ENCODE measurements at places on chromosomes 7 and 10. TPM values are rescaled to one million over a fixed set of nuclear protein-coding genes. Genes with fewer than 3 reads are reported as not detected.

Gene SORCS1
- total RNA-seq: not detected

Gene SFTPA2
- total RNA-seq: 2.8 TPM

GRCh38 chr7:89259085-89259484 lies 463.5 kb upstream of the TEX47 start:
- no peak overlapping the region for H3K4me3 ChIP-seq
- DNase-seq: no peak
- H3K36me3 ChIP-seq: no peaks in the 10 kb centered on the region
- H3K27me3 ChIP-seq: no peaks in the 10 kb centered on the region
- H3K4me1 ChIP-seq: no peaks in the 10 kb centered on the region

Gene ELN
- total RNA-seq: 0.26 TPM

Gene GSTO2
- total RNA-seq: 28.5 TPM

DNA sequence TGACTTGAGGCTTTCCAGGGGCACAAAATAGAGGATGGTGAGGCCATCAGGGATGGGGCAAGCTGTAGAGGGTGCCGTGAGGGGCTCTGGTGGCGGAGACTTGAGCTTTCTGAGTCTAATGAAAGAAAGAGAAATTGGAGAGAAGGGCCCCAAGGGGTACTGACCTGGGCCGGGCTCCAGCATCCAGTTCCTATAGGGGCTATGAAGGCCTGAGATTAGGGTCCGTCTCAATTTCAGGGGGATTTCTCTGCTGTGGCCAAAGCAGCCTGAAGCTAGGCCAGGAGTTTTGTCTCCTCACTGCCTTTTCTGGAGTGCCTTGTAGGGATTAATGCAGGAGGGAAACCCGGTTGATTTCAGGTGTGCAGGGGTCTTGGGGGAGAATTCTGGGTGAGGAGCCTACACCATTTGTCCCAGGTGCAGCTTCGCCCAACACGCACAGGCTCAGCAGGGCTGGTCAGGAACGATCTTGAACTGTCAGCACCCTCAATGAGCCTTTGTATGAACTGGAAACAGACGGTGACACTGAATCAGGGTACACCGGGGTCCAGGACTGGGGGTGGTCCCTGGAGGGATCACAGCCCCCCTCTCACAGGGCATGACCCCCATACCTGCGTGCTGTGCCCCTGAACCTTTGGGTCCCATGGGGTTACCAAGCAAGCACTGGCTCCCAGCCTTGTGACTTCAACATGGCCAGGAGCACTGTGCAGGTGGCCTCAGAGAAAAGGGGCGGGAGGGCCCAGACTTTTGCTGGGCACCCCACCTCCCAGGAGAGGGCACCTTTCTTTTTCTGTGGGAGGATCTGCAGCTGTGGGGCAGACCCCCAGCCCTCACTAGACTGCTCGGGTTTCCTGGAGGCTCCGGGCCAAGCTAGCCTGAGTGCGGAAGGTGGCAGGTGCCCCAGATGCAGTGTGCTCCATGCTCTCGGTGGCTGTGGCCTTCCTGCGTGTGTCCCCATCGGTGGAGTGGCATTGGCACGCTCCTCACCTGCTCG lies 122.9 kb upstream of the RET start:
- H3K27ac ChIP-seq: no peak overlapping the region
- no peak overlapping the region for H3K4me3 ChIP-seq
- DNase-seq: no peak
- H3K4me1 ChIP-seq: 0 out of 2 replicates have a peak, but pooled peaks cover 6% of the 10 kb centered on the region
- no peaks in the 10 kb centered on the region for H3K27me3 ChIP-seq

Gene CPEB3
- 2.4 TPM for total RNA-seq

Gene SLC18A3
- not detected for total RNA-seq

Gene STEAP4
- total RNA-seq: 0.10 TPM

DNA sequence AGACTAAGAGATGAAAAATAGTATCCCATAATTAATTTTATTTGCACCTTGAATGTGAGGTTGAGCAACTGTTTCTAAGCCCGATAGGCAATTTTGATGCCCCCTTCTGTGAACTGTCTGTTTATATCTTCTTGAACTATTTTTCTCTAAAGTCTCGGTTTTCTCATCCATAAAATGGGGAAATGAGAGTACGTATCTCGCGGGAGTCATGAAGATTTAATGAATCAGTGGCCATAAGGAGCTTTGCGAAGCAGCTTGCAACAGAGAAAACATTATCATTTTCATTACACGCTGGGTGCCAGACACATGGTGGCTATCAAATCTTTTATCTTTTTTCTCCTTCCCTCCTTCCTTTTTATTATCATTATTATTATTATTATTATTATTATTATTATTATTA lies 108.1 kb upstream of the CARD11 start:
- no peak overlapping the region for H3K4me3 ChIP-seq
- no peak for DNase-seq
- H3K27ac ChIP-seq: no peak overlapping the region
- H3K27me3 ChIP-seq: no peaks in the 10 kb centered on the region
- no peaks in the 10 kb centered on the region for H3K36me3 ChIP-seq

GRCh38 chr7:129606803-129607202 lies 4.7 kb upstream of the NRF1 start:
- H3K27ac ChIP-seq: no peak overlapping the region
- no peaks in the 10 kb centered on the region for H3K27me3 ChIP-seq
- no peak for DNase-seq
- peaks cover 7% of the 10 kb centered on the region for H3K4me1 ChIP-seq

GRCh38 chr10:16116404-16117304 lies 256.3 kb upstream of the MINDY3 start:
- no peaks in the 10 kb centered on the region for H3K36me3 ChIP-seq
- H3K27ac ChIP-seq: no peak overlapping the region
- H3K4me1 ChIP-seq: no peaks in the 10 kb centered on the region
- no peak overlapping the region for H3K4me3 ChIP-seq
- DNase-seq: no peak

DNA sequence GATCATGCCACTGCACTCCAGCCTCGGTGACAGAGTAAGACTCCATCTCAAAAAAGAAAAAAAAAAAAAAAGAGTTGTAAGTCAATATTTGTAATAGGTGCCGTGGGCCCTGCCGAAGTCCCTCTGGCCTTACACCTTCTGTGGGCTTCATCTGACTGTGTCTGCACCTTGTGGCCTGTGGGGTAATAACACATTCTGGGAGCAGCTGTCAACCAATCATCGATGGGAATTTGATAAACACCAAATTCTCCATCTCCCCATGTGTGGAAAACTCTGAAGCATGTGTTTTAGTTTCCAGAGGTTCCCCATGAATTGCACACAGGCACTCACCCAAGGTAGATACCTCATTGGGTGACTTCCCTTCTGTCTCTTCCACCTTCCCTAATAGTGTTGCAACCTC lies 10.8 kb downstream of the ZNF394 start:
- H3K27me3 ChIP-seq: no peaks in the 10 kb centered on the region
- peaks cover 2% of the 10 kb centered on the region for H3K36me3 ChIP-seq
- H3K4me3 ChIP-seq: no peak overlapping the region
- DNase-seq: no peak

DNA sequence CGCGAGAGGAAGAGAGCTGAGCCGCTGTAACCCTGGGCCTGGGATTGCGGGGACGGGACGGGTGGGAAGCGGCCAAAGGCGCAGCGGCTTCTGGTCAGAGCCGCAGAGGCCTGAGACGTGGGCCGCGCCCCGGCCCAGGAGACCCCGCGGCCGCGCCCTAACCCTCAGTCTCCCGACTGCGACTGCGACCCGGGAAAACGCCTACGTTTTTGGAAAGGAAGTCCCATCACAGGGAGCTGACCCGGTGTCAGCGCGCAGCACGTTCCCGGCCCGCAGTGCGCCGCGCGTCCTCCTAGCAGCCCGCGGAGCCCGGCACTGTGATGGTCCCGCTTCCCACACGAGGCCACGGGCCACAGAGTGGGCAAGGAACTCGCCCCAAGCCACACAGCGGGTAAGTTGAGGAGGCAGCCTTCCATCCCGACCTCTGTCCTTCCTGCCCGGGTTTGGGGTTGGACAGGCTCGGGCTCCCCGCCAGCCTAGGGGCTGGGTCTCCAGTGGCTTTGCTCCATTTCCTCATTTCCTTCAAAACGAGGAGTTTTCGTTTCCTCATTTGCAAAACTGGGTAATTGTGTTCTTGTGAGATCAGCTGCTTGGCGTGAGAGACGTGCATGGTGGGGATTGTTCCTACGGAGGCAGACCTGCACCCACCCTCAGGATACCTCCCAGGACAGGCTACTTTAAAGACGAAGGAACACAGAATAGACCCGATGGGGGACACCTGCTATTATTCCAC lies 1.2 kb downstream of the GPNMB start:
- DNase-seq: no peak
- H3K4me3 ChIP-seq: no peak overlapping the region
- H3K36me3 ChIP-seq: no peaks in the 10 kb centered on the region
- peaks cover 5% of the 10 kb centered on the region for H3K4me1 ChIP-seq

- no peaks in the 10 kb centered on the region for H3K4me1 ChIP-seq
- no peaks in the 10 kb centered on the region for H3K27me3 ChIP-seq
- H3K4me3 ChIP-seq: peak overlapping the region; percentile 24
- DNase-seq: peak; percentile 24
- H3K27ac ChIP-seq: no peak overlapping the region
- H3K36me3 ChIP-seq: no peaks in the 10 kb centered on the region
Measured at GRCh38 chr7:91089382-91089963, 174.8 kb upstream of the FZD1 start.

- no peak for DNase-seq
- no peaks in the 10 kb centered on the region for H3K36me3 ChIP-seq
- no peaks in the 10 kb centered on the region for H3K4me1 ChIP-seq
- no peak overlapping the region for H3K4me3 ChIP-seq
- no peak overlapping the region for H3K27ac ChIP-seq
Measured at GRCh38 chr7:44163591-44163990, 22.5 kb upstream of the MYL7 start.

- no peak overlapping the region for H3K4me3 ChIP-seq
- H3K27ac ChIP-seq: no peak overlapping the region
- no peaks in the 10 kb centered on the region for H3K36me3 ChIP-seq
- DNase-seq: no peak
- H3K4me1 ChIP-seq: no peaks in the 10 kb centered on the region
Measured at GRCh38 chr10:45152726-45153125, 152.0 kb downstream of the ZNF22 start.

Gene FZD8
- total RNA-seq: 1.8 TPM

DNA sequence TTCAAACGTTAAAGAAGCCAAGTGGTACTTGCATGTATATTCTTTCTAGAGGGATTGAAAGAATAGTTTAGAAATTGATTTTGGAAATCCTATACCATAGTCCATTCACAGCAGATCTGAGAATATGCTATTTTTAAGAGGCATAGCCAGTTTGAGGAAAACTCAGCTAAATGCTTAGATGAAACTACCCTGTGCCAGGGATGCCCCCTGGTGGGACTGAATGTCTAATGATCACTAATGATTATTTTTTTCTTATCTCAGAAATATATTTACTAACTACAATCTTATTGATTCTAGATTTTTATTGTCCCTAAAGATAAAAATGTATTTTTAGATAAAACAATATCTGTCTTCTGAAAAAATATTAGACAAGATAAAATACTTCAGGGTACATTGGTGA lies 844.9 kb upstream of the PHF14 start:
- no peaks in the 10 kb centered on the region for H3K4me1 ChIP-seq
- H3K36me3 ChIP-seq: no peaks in the 10 kb centered on the region
- H3K27me3 ChIP-seq: no peaks in the 10 kb centered on the region
- DNase-seq: no peak
- no peak overlapping the region for H3K4me3 ChIP-seq

Measured in Panc1 (cell line).